ENCODE measurements at places on chromosomes 11 and 22.

DNA sequence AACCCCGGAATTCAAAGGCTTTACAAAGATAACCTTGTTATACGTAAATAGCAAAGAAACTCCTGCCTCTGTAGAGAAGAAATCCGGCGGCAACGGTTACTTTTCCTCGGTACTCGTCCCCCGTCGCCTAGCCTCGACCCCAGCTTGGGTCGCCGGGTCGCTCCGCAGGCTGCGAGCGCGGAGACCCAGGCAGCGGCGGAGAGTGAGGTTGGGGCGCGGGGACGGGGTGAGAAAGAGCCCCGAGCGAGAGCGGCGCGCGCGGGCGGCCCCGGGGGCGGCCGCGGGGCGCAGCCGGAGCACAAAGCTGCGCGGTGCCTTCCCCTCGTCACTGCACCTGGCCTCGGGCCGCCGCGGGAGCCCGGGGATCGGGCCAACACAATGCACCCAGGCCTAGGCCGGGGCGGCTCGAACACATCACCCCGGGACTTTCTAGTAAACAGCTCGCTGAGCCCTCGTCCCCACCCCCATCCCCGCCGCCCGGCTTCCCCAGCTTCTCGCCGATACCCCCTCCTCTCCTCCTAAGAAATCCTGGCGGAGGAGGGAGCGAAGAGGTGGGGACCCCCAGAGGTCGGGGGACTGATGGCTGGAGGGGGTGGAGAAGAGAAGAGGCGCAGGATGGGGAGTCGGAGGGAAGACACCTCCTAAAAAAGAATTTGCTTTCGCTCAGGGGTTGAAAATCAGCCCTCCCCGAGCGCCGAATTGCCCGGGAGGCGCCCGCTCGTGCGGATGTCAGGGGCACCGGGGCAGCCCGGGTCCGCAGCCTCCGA is 845 bp downstream of the MPPED2 start:
- no peak for DNase-seq

DNA sequence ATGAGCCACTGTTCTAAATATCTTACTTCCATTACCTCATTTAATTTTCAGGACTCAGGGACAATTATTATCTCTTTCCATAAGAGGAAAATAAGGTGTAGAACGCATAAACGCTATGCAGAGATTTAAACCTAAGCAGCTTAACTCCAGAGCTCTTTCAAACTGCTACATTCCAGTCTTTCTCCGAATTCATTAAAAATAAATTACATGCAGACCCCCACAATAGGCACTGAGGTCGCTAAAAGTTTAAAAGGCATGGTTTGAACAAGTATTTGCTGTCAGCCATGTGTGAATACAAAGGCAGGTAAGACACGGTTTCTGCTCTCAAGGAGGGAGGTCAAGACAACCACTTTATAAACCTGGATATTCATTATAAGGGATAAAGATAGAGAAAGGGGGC is 983 bp downstream of the NARS2 start:
- no peak for DNase-seq

DNA sequence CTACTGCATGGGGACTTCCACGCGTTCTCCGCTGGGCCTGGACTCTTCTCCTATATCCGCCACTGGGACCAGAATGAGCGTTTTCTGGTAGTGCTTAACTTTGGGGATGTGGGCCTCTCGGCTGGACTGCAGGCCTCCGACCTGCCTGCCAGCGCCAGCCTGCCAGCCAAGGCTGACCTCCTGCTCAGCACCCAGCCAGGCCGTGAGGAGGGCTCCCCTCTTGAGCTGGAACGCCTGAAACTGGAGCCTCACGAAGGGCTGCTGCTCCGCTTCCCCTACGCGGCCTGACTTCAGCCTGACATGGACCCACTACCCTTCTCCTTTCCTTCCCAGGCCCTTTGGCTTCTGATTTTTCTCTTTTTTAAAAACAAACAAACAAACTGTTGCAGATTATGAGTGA is 7.7 kb downstream of the SLC3A2 start:
- DNase-seq, result no peak

- no peak for DNase-seq
Observed at GRCh38 chr11:19632499-19632834, 80.2 kb upstream of the NAV2 start.

DNA sequence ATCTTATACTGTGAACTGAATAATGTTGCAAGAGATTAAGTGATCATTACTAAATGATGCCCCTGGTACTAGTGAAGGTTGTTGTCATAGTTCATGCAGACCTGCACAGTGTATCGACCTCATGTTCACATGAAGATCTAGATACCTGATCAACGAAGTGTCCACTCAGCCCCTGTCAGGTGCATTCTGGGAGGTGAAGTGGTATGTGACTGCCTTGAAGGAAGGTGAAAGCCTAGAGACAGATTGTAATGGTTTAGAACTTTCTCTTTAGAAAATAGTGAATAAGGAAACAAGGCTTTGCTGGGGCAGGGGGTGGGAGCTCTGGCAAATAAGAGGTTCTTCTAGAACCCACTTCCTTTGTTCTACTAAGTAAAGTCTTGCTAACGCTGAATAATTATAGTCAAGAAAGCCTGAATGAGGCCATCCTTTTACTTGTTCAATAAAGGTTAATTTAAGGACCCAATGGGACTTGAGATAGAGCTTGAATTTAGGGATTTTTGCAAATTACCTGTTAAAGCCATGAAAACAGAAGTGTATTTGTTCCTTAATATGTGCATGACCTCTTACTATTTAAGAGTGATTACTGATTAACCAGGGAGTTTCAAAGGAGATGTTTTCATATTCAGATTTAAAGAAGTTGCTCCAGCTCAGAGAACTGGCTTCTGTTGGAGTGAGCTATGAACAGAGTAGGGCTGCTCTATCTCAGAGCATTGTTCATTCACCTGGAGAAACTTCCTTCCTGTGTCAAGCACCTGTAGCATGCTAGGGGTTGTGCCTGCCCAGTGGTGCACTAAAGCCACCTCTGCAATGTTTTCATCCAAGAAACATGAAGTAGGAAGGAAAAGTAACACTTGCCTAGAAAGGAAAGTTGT is 45.3 kb downstream of the C22orf31 start:
- no peak for DNase-seq

- DNase-seq, result no peak
Observed at GRCh38 chr22:49266561-49267519, 560.8 kb downstream of the BRD1 start.

DNA sequence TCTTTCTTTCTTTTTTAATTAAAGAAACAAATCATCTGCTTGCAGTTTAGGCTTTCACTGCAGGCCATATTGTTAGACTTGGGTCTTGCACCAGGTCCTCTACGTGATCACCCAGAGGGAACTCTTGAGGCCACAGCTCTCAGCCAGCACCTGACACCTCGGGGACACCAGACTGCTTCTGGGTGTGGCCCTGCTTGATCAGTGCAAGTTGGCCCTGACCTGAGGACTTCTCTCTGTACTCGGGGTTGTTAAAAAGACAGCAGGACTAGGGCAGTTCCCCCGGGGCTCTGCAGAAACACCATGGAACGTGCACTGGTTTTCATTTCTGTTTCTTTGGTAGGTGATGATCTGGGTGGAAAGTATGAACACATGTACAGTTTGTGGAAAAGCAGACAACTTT is 51.2 kb upstream of the MYO18B start:
- no peak for DNase-seq

DNA sequence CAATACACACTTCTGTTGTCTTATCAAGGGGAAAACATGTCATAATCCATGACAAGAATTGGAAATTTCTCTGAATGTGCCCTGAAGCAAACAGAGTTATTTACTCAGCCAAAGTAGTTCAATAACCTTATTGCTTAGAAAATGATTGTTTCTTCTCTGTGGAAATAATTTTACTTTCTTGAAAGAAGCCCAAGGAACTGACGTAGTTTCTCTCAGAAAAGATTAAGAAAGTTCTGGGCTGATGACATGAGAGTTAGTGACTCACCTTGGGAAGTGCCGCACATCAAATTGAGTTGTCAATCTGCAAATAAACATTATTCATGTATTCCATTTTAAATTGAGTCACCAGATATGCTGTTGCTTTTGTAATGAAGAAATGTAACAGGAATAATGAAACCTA is 418.6 kb upstream of the LRRC4C start:
- DNase-seq, result no peak

- no peak for DNase-seq
Observed at GRCh38 chr11:70448983-70449567, 50.7 kb downstream of the CTTN start.

DNA sequence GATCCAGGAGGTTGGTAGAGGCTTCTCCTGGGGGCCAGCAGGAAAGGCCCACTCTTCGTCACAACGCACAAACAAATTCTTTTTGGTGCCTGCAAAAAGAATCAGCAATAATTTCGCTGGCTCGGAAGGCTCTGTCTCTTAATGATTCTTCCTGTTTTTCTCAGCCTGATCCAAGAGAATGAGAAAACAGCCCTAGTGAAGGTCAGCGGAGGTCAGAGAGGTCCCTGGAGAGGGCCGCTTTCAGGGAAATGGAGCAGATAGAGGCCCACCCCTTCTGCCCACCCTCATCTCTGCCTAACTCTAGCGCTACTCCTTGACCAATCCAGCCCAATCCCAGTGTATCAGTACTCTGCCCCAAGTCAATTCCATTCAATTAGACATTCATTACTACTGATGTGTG is 19.2 kb downstream of the LRRC55 start:
- DNase-seq, result no peak

DNA sequence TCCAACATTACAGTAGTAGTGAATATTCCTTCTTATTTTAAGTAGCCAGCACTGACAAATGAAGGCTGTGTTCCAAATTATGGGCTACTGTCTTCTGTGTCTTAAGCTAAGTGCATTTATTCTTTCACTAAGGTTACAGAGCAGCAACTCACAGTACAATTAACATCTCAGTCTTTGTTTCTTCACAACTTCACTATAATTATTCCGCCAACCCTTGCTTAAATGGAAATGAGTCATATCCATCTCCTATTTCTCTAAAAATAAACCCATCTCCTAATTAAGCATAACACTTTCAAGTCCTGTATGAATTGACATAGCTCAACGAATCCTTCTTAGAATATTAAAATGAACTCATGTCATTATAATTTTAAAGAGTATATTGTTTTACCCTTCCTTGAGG is 6.7 kb downstream of the ETS1 start:
- DNase-seq, result no peak

Measured in activated naive CD4-positive, alpha-beta T cell treated with Interleukin-2 at 50 U/mL for 16 hours (primary cell).